NCI-H187 (cell line): ENCODE measurements at places on chromosomes 3 and 15.

DNA sequence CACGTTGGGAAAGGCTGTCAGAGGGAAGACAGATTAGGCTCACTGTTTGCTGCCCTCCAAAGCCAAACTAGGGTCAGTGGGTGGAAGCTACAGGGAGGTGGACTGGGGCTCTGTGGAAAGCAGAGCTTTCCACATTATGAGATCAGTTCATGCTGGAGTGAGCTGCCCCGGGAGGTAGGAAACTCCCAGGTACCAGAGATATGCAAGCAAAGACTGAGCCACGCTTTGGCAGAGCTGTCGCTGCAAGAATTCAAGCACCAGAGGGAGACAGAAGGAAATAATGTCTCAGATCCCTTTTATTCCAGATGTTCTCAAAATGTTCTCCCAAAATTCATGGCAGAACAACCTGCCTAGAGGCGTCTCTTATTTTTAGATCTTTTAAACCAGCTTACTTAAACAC, 286.6 kb downstream of the WDR72 start:
- no peak for DNase-seq

GRCh38 chr3:177569875-177570657, 372.8 kb upstream of the TBL1XR1 start:
- no peak for DNase-seq

DNA sequence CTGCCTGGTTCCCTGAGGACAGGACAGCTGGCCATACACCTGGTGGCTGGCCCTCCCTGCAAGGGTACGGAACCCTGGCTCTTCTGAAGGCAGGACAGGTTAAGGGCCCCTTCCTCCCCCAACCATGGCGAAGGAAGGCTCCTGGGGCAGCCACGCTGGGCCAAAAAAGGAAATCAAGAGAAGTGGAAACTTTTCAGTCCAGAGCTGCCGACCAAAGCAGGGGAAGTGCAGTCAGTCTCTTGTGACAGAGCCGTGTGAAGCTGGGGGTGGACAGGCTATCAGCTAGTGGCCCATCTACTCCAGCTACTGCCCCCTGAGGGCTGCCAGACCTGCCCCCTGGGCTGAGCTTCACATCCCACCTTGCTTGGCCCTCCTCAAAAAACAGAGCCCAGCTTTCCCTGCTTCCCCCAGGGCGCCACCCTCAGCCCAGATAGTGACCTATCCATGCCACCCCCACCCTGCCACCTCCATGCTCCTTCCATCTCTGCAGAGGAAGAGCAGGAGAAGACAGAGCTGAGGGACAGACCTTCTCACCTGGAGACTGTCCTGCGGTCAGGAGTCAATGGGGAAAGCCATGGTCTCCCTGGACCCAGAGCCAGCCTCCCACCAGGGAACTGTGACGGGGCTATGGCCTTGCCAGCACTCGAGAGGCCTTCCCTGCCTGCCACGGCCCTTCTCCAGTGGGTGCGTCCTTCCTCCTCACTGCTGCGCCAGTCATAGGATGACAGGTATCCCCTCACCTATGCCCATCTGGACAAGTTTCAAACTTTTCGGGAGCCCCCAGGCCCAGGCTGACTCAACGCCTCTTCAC, 4.6 kb downstream of the SEMA7A start:
- no peak for DNase-seq

DNA sequence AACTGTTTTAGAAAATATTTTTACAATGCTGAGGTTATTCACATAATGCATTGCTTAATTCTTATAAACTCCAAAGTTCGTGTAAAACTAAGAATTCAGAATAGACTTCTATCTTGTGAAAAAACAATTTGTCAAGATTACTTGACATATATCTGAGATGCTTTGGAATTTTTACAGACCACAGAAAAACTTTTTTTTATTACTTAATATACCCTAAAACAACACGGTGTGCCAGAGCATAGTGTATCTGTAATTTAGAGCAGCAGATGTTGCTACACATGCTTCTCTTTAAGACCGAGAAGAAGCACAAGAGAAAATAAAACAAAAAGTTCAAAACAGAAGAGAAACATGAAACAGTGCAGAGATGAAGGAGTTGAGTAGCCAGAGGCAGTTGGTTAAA, 26.4 kb downstream of the ASB7 start:
- DNase-seq, result no peak

- no peak for DNase-seq
Observed at GRCh38 chr15:64951777-64952418, 37.8 kb downstream of the SPG21 start.

DNA sequence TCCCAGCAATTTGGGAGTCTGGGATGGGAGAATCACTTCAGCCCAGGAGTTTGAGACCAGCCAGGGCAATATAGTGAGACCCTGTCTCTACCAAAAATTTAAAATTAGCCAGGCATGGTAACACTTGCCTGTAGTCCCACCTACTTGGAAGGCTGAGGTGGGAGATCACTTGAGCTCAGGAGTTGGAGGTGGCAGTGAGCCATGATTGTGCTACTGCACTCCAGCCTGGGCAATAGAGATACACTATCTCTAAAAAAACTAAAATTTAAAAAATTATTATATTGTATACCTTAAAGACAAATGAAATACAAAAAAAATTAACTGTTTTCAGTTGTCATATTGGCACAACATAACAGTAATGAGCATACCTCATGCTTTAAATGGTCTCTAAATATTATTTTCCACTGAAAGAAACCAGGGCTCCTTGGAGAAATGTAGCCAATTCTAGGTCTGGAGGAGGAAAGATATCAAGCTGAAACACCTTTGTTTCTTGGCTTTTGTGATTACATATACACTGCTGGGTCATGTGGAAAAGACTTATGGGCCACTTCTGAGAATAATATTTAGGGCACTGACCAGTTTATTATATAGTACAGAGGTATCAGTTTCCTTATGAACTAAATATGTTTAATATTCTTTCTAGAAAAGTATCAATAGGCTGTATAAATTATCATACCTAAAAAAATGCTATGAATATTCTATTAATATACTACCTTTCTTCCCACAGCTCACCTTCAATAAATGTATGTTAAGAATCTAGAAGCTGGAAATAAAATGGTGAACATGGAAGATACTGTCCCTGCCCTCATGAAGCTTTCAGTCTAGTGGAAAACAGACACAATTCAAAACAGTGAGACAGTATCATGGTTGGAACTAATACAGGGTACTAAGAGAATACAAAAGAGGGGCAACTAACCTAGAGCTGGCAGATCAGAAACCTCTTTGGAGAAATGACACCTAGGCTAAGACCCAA, 119.5 kb downstream of the TMCC1 start:
- no peak for DNase-seq

DNA sequence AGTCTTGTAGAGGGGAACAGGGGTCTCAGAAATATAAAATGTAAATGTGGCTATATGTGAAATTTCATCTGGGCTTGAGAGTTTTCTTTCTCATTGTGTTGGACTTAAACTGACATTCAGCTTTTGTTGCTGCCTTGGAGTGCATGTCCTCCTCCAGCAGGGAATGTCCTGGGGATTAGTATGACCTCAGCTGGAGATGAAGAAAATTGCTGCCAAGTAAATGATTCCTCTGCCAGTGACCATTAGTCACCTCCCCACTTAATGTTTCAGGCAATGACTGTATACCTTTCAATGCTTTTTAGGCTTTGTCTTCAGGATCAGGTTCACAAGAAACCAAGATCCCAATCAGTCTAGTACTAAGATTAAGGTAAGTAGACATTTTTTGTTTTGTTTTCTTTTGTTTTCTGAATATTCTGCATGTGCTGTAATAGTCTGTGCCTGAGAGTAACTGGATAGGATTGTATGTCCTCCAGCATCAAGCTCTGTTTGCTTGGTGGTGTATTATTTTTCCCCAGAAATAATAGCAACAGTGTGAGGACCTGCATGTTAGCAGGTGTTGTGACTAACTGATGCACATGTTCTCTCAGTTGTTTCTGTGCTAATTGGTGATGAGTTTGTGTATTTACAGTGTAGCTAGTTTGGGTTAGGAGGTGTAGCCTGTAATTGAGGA, 18.1 kb upstream of the SLC22A13 start:
- DNase-seq, result no peak

DNA sequence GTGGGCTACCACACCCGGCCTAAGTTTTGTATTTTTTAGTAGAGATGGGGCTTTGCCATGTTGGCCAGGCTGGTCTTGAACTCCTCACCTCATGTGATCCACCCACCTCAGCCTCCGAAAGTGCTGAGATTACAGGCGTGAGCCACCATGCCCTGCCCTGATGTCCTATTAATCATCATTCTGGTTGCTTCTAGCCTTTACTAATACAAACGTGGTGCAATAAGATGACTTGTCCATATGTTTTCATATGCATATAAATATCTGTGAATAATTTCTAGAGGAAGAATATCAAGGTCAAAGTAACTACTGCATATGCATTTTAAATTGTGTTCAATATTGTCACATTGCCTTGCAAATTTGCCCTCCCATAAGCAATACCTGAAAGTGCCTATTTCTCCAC, 25.5 kb upstream of the PDHB start:
- no peak for DNase-seq

GRCh38 chr3:171879472-171879871, 36.3 kb downstream of the TMEM212 start:
- DNase-seq, result no peak

DNA sequence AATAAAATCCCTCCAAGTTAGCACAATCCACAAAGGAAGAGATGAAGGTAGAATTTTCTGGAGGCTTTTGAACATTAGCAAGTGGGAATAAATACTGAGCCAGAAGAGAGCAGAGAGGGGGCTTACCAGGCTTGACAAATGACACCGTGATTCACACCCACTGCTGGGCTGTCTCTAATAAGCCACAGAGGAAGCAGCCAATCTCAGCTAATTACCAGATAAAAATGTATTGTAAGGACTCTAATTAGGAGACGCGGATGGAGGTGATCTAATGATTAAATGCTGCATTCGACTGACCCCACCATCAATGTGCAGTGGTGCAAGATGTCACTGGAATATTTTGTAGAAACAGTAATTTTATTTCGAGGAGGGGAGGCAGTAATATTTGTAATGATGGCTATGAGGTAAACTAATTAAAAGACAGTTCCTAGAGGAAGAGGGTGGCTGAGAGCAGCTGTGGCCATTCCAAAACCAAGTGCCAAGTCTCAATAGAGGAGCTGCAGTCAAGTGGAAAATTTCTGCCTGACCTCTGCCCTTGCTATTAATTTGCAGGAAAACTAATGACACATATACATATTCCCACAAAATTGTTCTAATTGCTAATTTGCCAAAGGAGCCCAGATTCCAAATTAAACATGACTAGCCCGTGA, 602.2 kb downstream of the FOXP1 start:
- DNase-seq, result no peak

DNA sequence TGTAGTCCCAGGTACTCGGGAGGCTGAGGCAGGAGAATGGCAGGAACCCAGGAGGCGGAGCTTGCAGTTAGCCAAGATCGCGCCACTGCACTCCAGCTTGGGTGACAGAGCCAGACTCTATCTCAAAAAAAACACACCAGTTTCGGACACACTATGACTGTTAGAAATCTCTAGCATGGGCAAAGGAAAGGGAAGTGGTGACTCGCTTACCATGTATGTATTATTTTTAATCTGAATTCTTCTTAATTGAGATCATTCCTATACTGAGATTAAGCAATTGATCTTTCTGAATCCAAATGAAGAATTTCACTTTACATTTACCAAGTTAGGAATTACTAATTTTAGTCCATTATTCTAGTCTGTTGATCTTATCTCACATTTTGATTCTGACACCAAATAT, 459.2 kb upstream of the ALCAM start:
- no peak for DNase-seq

DNA sequence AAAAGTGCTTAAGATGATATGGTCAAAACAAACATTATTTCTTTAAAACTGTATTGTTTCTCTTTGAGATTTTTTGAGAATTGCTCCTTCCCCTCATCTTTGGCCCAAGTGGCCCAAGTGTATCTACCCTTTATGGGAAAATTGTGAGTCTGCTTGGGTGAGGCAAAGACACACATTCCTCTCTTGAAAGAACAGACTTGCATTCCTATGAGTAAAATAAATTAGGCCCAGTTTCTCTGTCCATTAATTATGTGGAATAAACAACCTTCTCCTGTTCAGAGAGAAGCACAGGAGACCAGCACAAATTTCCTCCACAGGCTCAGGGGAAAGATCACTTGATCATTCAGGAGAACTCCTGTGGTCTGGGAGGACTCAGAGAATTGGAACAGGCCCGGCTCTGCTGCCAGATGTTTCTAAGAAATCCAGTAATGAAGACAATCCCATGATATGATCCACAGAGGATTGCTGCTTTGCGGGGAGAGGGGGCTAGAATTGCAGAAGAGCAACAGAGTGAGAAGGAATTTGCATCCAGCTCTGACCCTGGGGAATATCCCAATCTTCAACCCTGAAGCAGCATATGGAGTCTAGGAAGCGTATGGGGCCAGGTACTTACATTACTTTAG, 53.8 kb upstream of the BOC start:
- no peak for DNase-seq

- DNase-seq, result no peak
Observed at GRCh38 chr3:84292128-84292527, 666.7 kb upstream of the CADM2 start.

DNA sequence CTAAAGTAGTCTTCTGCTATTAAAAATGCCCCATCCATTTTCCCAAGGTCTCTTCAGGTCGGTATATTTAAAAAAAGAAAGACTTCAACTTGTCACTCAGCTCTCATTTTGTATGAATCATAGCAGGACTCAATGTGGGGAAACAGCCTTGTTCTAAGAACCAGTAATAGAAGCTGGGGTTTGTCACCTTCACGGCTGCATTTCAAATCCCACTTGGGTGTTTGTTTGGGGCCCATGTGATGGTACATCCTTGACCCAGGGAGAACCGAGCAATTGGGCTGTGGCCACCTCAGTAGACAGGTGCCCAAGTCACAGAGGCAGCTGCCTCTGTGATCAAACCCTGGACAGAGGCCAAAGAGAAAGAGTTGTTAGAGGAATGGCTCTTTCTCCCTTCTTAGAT, 70.3 kb upstream of the ARL8B start:
- no peak for DNase-seq

GRCh38 chr3:38125305-38126120, 11.4 kb downstream of the ACAA1 start:
- no peak for DNase-seq

DNA sequence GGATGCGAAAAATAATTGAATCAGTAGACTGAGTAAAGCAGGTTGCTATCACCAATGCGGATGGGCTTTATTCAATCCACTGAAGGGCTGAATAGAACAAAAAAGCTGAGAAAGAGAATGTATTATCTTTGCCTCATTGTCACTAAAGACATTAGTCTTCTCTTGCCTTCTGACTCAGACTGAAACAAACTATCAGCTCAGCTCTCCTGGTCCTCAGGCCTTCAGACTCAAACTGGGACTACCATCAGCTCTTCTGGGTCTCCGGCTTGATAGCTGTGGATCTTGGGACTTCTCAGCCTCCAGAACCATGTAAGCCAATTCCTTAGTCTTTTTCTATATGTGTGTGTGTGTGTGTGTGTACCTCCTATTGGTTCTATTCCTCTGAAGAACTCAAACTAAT, 12.6 kb downstream of the IFT57 start:
- no peak for DNase-seq

- DNase-seq, result no peak
Observed at GRCh38 chr3:108090049-108090700, 656 bp downstream of the CD47 start.

DNA sequence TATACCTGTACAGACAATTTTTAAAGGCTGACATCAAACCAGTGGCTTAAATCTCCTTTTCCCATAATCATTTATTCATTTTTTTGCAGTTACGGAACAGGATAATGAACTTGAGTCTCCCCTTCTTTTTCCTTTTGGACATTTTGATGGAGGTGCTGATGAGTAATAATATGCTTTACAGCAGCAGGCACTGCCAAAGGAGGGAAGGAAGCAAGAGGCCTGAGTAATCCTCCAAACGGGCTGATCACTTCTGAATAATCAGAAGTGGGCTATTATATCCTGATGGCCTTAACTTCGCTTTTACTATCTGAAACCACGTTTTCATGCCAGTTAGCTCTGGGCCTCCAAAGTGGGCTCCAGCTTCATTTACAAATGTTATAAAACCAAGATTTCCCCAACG, 527.2 kb downstream of the FOXP1 start:
- DNase-seq, result no peak
